WTC11 (cell line): ENCODE measurements at places on chromosomes 3 and 15.

- DNase-seq = peak; percentile 17
Observed at GRCh38 chr3:114519415-114519814, 225.6 kb downstream of the TIGIT start.

GRCh38 chr15:67329984-67330733, 75.6 kb downstream of the IQCH start:
- no peak for DNase-seq

GRCh38 chr3:126084768-126085180, 850 bp upstream of the SLC41A3 start:
- no peak for DNase-seq

GRCh38 chr15:34737477-34737876, 17.3 kb downstream of the GJD2 start:
- no peak for DNase-seq

DNA sequence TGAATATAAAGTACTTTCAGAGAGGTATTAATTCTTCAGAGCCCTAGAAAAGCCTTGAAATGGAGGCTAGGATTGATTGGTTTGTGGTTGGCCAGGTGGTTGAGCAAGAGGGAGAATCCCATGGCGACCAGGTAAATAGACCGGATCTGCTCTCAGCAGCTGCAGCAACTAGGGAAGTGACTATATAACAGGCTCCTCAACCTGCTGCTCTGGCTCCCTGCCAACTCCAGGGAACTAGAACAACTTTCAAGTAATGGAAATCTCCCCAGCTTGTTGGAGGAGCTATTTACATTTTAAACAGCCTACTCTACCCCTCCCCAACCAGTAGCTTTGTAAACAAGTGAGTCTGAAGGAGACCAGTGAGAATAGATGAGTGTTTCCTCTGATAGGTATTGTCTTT, 121.8 kb upstream of the CADM2 start:
- peak; percentile 82 for DNase-seq

GRCh38 chr15:92105611-92106010, 252.1 kb downstream of the SLCO3A1 start:
- DNase-seq = no peak

DNA sequence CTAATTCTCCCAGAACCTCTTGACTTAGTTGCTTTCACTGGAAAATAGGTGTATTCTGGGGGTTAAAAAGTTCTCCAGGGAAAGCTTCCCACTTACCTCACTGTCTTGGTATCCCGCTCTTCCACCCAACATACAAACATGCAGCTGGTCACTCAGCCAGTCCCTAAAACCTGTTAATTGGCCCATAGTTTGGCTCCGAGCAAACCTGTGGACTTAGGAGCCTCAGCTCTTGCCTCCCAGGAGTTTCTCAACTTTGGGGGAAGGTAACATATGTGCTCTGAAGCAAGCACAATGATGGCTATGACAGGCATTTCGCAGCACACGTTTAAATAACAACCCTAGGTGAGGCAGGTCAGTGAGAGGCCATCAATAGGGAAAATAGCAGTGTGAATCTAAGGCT, 25.8 kb upstream of the LRRFIP2 start:
- no peak for DNase-seq

DNA sequence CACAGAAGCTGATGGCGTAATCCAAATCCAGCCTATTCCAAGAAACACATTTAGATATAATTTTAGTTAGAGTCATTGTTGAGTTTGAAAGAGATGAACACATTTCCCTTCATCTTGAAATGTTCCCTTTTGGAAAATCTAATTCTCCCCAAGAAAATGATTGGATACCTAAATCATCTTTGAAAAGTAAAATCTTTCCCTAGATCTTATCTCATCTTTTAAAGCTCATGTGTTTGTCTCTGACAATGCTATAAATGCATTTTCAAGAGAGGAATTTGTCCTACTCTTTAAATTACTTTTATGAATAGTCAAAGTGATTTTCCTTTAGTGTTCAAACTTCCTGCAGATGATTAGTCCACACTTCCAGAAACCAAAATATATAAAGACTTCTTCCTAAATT, 82.6 kb upstream of the CNTN6 start:
- no peak for DNase-seq

DNA sequence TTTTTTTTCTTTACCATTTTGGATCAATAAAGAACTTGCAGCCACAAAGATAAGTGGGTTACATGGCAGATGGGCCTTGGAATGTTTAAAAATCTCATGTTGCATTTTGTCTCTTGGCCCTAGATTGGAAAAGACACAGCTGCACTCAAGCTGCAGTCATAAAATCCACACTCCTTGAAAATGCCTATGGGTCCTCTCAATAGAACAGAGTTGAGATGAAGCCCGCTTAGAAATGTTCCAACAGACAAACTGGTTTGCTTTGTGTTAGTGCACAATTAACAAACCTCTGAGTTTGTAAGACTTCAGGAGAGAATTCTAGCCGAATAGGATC, 401.2 kb upstream of the CDIN1 start:
- no peak for DNase-seq

DNA sequence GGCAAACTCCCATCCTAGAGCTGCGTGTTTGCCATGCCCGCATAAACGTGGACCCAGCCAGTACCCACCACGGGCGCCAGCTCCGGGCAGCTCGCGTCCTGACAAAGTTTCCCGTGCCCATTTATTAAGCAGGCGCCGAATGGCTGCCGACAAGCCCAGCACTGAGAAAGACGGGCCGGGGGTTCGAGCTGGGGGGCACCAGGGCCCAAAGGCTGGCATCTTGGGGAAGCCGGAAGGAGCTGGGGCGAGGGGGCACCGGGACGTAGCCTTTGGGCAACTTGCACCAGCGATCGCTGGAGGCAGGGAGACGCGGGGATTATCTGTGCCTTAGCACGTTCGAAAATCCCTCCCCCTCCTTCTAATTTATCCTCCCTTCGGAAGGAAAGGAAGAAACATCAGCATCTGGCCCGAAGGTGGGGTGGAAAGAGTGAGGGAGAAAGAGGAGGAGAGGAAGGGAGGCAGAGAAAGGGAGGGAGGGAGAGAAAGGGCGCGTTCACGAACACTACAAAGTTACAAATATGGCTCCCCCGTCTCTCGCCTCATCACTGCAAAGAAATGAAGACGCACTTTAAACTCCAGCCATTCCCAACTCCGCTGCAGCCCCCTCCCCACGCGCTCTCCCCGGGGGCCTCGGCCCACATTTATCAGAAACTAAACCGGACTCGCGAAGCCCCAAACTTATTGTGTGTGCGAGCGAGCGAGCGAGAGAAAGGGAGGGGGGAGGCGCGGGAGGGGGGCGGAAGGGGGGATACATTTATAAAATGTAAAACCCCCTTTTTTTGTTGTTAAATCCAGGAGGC, 1.0 kb downstream of the ANP32A start:
- peak; percentile 34 for DNase-seq

DNA sequence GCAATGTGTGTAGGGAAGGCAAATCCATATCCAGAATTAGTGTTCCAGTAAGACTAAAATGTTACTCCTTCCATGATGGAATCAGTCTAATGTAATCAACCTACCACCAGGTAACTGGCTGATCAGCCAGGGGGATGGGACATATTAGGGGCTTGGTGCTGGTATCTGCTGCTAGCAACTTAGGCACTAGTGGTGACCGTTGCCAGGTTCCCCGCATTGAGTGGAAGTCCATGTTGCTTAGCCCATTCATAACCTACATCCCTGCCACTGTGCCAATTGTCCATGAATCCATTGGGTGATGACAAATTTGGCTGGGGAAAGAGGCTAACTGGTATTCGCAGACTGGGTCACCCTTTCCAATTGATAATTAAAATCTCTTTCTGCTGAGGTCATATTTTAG, 212.2 kb upstream of the ROBO1 start:
- no peak for DNase-seq

- no peak for DNase-seq
Observed at GRCh38 chr3:152330559-152330958, 61.8 kb downstream of the MBNL1 start.

- no peak for DNase-seq
Observed at GRCh38 chr3:57890874-57891273, 117.3 kb upstream of the FLNB start.

DNA sequence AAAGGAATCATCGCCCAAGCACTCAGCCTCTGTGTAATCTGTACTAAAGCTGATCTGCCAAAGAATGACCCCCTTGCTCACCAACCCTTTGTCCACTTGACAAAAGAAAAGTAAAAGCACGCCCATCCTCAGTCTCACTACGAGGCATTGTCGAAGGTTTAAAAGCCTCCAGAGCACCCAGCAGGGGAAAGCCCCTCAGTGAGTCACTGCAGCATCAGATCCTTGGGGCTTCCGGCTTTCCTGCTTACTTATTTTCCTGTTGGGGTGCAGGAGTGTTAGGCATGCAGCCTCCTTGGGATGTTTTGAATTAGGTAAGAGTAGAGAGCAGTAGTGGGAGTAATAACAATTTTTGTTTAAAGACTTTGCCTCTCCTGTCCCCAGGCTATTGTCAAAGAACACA, 216.1 kb downstream of the MTHFS start:
- DNase-seq = no peak

- peak; percentile 94 for DNase-seq
Observed at GRCh38 chr15:78618490-78618934, 2.3 kb downstream of the CHRNA3 start.

- DNase-seq = no peak
Observed at GRCh38 chr3:142809259-142809658, 79.6 kb downstream of the PCOLCE2 start.

DNA sequence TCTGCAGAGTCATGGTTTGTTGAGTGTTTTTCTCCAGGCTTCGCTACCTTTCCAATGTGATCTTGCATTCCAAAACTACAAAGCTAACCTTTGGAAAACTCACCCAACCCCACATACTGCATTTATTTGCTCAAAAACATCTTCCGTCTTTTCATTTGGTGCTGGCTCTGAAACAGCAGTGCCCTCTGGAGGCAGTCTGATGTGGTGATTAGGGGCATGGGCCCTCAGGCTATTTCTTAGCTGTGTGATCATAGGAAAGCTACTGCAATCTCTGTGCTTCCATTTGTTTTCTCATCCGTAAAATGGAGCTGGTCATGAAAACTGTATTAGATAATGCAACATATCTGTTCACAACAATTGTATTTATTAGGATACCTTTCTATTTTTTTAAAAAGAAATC, 47.0 kb downstream of the MTHFS start:
- DNase-seq = peak; percentile 63

DNA sequence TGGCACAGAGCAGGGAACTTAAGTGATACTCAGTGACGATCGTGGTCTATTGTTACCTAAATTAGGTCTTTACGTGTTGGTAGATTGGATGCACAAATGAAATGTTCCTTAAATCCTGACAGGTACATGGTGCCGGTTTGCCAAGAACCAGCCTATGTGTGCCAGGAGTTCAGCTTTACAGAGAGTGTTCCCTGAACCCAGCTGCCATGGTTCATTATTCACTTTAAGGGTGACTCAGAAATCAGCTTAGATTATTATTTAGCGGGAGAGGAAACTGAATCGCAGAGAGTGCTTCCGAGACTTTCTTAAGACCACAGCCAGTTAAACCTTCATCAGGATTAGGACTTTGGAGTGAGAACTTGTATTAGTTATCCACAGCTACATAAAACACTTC, 21.5 kb downstream of the FAM43A start:
- no peak for DNase-seq

GRCh38 chr3:144296808-144297207, 325.2 kb downstream of the DIPK2A start:
- no peak for DNase-seq

DNA sequence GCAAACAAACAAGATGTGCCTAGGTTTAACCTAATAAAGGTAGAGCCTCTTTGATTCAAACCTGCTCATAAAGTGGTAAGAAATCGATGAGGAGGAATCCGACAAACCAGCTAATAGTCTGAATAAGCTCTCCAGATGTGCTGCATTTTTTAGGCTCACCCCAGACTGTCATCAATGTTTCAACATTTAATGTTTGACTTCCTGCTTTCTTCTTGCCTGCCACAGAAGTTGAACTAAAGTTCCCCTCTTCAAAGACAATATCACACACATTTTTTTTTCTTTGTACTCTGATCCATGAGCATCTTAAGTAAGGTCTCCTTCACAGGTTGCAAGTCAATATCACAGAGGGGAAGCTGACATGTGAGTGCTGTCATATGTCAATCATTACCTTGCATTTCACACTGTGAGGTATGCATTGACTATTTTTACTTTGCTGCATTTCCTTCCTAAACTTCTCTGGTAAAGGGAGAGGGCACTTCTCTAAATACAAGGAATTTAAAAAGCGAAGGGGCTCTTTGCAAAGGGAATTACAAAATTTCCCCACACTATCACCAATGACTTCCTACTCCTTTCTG, 172.3 kb upstream of the MCTP2 start:
- DNase-seq = no peak

- no peak for DNase-seq
Observed at GRCh38 chr3:37979541-37980461, 10.8 kb upstream of the VILL start.

DNA sequence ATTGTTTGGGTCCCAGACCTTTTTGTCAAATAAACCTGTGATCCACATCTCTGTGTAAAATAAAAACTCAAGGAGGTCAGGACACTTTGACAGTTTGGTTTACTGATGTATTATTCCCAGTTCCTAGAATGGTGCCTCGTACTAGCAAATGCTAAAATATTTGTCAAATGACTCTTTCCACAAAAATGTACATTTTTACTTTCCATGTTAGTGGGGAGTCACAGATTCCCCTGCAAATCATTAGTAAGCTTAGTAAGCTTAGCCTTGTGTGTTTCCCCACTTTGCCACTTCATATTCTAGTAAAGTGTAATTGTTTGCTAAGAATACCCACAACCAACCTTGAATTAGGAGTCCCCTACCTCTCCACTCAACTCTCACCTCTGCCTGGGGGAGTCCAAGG, 2.4 kb upstream of the MAGI1 start:
- DNase-seq = no peak

DNA sequence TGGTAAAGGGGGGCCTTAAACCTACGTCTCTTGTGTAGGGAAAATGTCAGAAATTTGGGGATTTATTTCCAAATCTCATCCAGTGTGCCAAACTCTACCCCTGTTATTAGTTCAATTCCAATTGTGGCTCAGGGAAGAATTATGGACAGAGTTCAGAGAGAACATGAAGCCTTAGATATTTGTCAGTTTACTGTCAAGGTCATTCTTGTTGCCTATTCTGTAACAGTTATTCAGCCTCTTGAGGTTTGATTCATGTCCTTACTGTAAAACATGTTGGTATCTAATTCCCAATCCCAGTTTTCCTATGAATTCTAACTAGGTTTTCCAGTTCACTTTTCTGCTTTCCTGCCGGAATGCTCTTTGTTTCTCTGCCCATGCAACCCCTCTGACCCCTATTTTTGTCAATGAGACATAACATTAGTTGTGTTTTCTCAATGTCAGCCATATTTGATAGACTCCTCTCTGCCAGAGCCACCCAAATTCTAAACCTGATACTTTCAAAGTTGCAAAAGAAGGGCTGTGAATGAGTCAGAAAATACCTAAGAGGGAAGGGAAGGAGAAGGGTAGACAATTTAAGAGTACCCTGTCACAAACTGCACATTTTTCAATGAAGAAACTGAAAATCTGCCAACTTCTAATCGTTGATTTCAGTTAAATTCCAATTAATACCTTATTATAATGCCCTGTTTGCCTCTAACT, 52.4 kb downstream of the ATOSA start:
- no peak for DNase-seq

- no peak for DNase-seq
Observed at GRCh38 chr3:176807938-176808337, 389.3 kb downstream of the TBL1XR1 start.
